CD4-positive, alpha-beta T cell treated with Interleukin-6 for 4 hours (primary cell): ENCODE measurements at places on chromosomes 6 and 20.

DNA sequence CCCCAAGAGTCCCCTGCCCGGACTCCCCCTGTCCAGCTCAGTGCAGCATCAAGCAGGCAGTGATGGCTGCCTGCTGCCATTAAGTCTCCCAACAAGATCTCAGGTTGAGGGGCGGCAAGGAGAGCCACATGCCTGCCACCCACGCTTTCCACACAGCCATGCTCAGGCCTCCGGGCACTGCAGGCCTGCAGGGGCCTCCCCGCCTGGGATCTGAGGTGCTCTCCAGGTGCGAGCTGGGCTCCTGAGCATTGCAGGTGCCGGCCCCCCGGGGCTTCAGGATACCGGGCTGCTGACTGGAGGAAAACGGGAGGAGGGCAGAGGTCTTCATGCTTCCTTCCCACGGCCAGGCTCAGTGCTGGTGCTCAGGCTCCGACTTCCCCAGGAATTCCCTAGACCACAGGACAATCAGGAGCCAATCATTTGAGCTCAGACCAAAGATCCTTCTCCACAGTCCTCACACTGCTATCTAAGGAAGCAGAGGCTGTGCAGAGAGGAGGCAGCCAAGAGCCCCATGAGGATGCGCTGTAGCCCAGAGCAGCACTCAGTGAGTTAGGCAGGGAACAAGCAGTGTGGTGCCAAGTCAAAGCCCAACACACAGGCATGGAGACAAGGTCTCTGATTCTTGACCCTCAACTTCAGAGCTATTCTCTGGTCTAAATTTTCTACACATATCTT, 52.7 kb downstream of the PYGB start:
- DNase-seq: no peak

DNA sequence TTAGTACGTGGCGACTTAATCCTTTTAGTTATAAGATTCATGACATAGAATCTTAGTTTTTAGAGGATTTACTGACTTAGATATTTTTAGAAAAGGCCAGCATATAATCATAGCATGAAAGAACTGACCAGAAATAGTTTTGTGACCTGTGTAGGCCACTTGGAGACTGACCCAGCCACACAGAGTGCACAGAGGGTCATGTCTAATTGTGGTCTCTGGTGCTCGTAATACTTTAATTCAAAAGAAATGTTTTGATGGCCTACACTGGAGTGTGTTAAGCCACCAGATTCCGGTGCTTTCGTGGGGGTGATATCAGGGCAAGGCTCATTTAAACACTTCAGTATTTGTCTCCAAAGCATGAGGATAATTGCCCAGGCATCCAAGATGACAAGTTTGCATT, 11.4 kb downstream of the PCMTD2 start:
- DNase-seq: no peak

- no peak for DNase-seq
These were observed 730 bp downstream of the INSM1 start for GRCh38 chr20:20368418-20369249.

DNA sequence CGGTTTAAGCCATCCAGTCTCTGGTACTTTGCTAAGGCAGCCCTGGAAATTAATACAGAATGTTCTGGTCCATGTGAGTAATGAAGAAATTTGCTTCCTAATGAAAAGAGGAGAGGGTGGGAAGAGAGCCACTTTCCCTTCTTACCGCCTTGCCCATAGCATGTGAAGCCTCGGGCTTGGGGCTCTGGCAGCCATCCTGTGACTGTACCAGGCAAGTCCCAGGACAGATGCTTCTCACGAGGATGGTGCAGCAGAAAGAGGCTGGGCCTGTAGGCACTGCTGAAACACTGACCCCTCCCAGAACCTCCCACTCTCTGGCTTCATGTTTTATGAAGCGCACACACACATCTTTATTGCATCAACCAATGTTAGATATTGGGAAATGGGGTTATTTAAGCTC, 74.8 kb downstream of the IYD start:
- no peak for DNase-seq

GRCh38 chr6:49531774-49532569, 18.5 kb upstream of the C6orf141 start:
- DNase-seq: no peak

- no peak for DNase-seq
These were observed 16.2 kb downstream of the ARHGAP40 start for GRCh38 chr20:38617830-38618196.

DNA sequence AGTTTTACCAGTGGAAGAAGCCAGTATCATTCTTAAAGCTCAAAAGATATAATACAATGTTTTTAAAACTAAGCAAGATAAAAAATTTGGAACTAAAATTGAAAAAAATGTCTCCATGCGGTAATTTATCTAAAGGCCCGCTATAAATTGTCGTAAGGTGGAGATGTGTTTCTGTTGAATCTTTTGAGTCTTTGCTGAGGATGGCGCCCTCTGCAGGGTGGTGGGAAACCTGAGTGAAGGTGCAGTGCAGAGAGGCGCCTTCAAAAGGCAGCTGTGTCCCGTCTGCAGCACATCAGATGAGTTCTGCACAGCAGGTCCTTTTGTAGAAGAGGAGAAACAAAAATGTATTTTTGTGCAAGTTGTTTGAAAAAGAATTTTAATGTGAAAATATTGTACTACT, 29.4 kb upstream of the KIF25 start:
- DNase-seq: no peak

GRCh38 chr20:23078351-23079015, 7.6 kb downstream of the CD93 start:
- DNase-seq: no peak

DNA sequence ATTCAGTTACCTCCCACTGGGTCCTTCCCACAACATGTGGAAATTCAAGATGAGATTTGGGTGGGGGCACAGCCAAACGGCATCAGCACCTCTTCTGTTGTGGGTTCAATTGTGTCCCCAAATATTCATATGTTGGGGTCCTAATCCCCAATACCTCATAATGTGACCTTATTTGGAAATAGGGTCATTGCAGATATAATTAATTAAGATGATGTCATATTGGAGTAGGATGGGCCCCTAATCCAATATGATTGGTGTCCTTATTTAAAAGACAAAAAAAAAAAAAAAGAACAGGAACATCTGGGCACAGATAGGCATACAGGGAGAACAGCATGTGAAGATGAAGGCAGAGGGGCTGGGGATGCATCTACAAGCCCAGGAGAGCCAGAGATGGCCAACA, 89.4 kb downstream of the BFSP1 start:
- DNase-seq: no peak

DNA sequence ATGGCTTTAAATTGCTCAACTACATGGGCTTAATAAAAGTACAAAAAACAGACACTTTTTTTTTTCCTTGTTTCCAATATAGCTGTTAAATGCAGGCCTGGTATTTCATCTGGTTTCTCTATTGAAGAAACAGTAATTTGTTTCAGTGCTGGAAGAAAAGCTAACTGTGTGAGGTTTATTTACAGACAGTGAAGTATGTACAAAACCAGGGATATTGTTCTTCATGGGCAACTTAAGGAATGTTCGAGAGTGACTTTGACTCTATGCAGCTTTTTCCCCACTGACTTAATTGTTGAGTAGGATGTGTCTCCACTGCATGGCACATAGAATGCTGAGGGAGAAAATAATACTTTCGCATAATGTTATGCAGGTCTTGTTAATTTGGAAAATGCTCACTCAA, 31.0 kb upstream of the PRL start:
- no peak for DNase-seq

- DNase-seq: no peak
These were observed 9.9 kb downstream of the TAF11 start for GRCh38 chr6:34877869-34878485.

DNA sequence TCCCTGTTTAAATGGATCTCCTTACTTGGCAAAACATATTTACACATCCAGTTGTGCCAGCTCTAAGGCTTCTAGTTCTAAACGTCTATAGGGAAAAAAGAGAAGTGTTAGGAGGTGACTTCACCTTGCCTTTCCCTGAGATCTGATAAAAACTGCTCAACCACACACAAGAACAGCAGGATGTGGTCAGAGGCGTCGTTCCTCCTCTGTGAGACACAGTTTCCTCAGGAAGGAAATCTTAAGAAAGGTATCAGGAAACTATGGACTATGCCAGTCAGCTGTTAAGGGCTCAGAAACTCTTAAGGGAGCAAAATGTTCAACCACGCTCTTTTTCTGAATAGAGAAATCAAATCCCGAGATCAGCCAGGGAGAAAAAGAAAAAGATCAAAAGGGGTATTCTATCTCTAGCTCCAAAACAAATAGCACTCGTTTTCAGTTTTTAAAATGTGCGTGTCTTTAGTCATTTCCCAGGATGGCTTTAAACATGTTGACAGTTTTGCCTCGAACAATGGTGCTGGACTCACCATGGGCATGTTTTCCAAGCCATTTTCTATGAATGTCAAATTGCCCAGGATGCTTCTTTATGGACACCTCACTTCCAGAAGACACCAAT, 154.5 kb downstream of the HACE1 start:
- peak; percentile 54 for DNase-seq
